NCI-H1105 treated with DMSO at 0.1 percent for 48 hours (cell line): ENCODE measurements at places on chromosomes 2 and 18.

DNA sequence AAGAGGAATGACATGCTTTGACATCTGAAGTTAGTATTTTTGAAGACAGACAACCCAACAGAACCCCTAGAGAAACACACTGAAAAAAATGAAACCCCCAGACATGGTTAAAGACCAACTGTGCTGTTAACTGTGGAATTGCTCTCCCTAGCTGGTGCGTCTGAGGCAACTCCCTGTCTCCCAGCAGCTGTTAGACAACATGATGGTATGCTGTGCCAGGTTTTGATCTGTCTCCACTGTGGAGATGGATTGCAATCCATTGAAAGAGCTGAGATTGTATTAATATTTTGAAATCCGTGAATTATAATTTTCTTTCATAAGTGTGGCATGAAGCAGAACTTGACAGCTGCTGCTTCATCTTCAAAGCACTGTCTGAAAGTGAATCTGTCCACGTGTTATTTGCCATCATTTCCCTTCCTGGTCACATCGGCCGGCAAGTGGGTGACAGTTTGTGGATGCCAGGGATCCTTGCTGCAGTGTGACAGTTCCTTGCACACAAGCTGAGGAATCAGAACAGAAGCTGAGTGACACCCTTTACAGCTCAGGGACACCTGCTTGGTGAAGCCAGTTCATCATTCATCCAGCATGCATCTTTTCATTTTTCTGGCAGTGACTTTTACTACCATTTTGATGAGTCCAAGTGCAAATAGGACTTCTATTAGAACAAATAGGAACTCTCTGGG, 58.2 kb upstream of the ACSL3 start:
- DNase-seq = no peak

- DNase-seq = no peak
These were observed 24.9 kb downstream of the PECR start for GRCh38 chr2:216056739-216057138.

DNA sequence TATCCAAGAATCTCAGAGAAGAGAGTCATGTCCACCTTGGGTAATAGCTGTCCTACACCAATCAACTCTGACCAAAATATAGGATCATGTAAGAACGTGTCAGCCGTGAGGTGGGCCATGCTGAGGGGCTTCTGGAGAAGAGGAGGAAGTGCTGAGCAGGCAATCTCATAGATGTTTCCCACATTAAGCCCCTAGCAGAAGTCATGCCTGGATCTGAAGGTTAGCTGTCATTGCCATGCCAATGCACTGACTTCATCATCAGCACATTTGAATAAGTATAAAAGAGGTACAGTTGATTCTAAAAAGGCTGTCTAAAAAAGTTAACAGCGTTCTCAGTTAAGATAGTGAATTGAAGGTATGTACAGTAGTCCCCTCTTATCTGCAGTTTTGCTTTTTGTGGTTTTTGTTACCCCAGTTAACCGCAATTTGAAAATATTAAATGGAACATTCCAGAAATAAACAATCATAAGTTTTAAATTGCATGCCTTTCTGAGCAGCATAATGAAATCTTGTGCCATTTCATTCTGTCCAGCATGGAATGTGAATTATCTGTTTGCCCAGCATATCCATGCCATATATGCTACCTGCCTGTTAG, 67.2 kb upstream of the TMEM17 start:
- DNase-seq = no peak

- DNase-seq = no peak
These were observed 509 bp upstream of the CYS1 start for GRCh38 chr2:10080536-10081304.

DNA sequence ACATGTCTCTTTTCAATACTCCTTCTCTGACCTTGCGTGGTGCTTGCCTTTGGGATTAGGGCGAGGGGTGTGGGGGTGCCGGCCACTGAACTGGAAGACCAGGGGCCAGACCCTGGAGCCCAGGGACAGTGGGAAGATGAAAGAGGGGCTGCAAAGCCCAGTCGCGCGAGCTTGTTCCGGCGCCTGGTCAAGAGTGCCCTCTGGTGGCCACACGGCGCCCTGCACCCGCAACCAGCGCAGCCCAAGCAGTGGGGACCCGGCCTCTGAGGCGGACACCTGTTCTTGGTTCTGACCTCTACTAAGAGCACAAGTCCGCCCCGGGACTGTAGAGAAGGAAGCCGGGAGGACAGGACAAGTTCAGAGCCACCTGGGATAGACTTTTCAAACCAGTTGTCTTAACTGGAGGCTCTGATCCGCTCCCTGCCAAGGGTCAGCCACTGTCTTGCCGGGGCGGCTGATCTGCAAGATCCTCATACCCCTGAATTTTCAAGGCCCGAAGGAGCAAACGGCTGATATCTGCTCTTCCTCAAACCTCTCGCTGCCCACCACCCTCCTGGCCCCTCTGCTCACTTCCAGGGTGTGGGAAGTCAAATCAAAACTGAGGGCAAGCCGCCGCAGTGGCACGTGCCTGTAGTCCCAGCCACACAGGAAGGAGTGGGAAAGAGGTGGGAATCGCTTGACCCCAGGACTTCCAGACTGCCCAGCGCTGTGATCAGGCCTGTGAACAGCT, 14.9 kb upstream of the MSH6 start:
- peak; percentile 23 for DNase-seq

- no peak for DNase-seq
These were observed 852.6 kb upstream of the ID2 start for GRCh38 chr2:7829241-7829640.

DNA sequence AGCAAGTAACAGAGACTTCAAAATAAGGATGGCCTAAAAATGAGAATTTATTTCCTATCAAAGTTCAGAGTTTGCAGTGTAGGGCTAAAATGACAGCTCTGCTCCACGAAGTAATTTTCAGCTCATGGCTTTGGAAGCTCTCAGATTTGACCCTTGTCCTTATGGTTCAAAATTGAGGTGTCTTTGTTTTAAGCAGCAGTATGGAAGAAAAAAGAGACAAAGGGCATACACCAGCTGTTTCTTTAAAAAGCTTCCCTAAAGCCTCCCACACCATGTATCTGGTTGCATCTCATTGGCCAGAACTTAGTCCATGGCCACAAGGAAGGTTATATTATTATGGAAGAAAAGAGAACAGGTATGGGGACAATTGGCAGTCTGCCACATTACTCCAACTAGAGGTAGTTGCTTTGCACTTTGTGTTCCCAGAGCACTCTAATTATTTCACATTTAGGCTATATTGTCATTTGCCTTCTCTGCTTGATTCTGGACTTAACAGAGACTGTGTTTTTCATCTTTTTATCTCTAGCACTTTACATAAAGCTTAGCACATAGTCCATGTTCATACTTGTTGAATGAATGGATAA, 180.4 kb downstream of the MCFD2 start:
- DNase-seq = peak; percentile 78

GRCh38 chr18:68494802-68495581, 219.9 kb downstream of the TMX3 start:
- DNase-seq = no peak

- DNase-seq = no peak
These were observed 34.6 kb downstream of the RDH14 start for GRCh38 chr2:18525852-18526251.

- peak; percentile 15 for DNase-seq
These were observed 211.9 kb downstream of the AGPS start for GRCh38 chr2:177604271-177605065.

DNA sequence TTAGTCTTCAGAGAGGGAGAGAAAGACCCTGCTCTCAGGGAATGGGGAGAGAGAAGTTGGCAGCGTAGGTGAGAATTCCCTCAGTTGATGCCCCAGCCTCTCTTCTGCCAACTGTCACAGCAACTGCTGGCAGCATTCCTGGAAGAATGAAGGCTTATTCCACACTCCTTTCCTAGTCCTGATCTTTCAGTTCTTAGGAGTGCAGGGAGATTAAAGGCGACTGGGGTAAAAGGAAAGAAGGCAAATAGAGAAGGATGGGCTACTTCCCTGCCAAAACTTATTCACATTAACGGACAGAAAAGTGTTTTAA, 65.9 kb upstream of the ACAA2 start:
- no peak for DNase-seq

DNA sequence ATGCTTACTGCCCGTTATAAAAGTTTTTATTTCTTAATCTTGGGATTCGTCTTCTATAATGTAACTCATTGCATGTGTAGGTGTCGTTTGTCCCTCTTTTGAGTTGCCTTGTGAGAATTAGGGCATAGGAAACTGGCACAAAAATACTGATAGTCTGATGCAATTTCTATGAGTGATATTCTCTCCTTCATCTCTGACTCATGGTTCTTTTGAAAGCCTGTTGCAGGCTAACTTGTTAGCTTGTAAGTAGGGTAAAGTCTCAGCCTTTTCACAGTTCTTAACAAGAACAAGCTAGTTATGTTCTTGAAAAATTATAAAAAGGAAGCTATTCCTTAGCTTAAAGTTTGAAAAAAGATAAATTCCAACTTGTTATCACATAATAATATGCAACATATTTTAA, 1085.4 kb upstream of the NRXN1 start:
- DNase-seq = no peak

DNA sequence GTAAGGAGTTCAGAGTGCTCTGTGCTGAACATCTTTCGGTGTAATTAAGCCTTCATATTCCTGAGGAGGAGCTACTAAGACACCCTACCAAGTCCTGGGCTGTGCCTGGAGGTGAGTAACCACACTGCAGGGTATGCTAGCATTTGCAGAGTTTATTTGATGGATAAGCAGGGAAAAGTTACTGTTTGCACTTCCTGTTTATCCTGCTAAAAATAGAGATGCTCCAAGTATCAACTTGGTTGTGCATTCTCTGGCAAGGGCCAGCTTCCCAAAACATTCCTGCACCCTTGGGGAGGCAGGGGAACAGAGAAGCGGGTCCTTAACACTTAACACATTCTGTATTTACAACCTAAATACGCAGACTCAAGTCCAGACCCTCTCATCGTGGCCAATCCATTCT, 49.8 kb downstream of the PARD6G start:
- no peak for DNase-seq

DNA sequence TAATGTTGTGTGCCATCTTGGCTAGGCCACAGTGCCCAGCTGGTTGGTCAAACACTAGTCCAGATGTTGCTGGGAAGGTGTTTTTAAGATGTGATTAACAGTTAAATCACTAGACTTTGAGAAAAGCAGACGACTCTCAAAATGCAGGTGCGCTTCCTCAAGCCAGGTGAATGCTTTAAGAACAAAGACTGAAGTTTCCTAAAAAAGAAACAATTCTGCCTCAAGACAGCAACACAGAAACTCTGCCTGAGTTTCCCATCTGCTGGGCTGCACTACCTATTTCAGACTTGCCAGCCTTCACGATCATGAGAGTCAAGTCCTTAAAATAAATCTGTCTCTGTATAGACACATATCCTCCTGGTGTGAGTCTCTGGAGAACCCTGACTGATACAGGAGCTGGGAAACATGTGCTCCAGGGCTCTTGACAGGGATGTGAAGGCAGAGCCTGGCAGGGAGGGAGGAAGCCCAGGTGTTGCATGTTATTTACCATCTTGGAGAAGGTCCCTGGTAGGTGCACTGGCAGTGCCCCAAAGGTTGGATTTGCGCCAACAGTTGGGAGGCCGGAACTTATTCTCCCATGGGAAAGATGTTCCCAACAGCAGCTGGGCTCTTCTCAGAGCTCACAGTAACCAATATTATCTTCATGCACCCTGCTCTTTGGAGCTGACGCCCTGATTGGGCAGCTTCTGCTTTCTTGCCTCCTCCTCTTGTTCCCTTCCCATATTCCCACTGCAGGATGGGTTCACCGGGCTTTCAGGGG, 43.9 kb downstream of the ST6GAL2 start:
- peak; percentile 92 for DNase-seq

- DNase-seq = no peak
These were observed 112.9 kb downstream of the AFF3 start for GRCh38 chr2:100029460-100029859.

DNA sequence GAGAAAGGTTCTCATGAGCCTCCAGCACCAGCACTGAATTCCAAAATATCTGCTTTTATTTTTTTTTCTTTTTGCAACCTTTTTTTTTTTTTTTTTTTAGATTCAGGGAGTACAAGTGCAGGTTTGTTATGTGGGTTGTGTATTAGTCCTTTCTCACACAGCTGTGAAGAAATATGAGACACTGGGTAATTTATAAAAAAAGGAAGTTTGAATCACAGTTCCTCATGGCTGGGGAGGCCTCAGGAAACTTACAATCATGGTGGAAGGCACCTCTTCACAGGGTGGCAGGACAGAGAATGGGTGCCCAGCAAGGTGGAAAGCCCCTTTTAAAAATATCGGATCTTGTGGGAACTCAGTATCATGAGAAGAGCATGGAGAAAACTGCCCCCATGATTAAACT, 7.9 kb upstream of the TMX3 start:
- no peak for DNase-seq

- no peak for DNase-seq
These were observed at the start of gene MAP3K19 for GRCh38 chr2:135047300-135047699. Gene MAP3K19 (minus strand): TSS chr2:135047447. CDS start chr2:135024647, 22,800 bp downstream.

GRCh38 chr2:66583881-66584280, 149.0 kb downstream of the MEIS1 start:
- DNase-seq = peak; percentile 50

DNA sequence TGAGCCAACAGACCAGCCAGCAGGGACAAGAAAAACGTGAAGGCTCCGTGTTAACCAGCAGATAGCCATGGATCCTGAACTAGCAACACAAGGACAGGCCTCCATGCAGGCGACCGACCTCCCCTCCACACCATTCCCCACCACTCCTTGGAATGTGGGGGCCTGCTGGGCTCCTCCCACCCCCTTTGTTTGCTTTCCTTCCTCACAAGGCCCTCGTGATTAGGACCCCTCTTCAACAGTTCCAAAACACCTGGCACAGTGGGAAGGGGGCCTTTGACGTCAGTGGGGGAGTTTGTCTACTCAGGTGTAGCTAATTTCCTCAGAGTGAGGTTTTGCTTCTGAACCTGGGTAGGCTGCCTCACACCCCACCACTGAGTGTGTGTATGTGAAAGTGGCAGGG, 37.8 kb downstream of the SLC14A2 start:
- no peak for DNase-seq

GRCh38 chr2:232341061-232341738, 37.4 kb upstream of the ALPP start:
- DNase-seq = no peak

- no peak for DNase-seq
These were observed 164.7 kb downstream of the CCDC102B start for GRCh38 chr18:68962623-68963022.

- no peak for DNase-seq
These were observed 438 bp downstream of the PSMA8 start for GRCh38 chr18:26134107-26134506.

DNA sequence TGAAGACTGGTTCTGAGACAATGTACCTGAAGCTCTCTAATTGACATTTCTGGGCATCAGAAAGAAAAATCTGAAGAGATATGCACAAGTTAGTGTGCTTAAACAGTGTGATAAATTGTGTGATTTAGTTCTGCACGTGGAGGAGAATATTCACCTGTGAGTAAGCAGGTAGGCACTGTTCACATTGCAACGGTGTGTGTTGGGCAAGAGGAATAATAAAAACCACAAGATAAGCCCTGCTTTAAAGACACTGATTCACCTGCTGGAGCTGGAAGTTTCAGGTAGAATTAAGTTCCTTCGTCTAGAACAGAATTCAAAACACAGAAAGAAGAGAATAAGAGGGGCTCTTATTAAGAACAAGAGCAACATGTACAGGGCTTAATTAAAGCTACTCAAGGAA, 864.3 kb upstream of the SOX11 start:
- no peak for DNase-seq
